ENCODE measurements at places on chromosomes 6 and 20. TPM values are rescaled to one million over a fixed set of nuclear protein-coding genes. Genes with fewer than 3 reads are reported as not detected.

GRCh38 chr20:16385891-16386290 is 187.4 kb downstream of the KIF16B start:
- no peak for DNase-seq

DNA sequence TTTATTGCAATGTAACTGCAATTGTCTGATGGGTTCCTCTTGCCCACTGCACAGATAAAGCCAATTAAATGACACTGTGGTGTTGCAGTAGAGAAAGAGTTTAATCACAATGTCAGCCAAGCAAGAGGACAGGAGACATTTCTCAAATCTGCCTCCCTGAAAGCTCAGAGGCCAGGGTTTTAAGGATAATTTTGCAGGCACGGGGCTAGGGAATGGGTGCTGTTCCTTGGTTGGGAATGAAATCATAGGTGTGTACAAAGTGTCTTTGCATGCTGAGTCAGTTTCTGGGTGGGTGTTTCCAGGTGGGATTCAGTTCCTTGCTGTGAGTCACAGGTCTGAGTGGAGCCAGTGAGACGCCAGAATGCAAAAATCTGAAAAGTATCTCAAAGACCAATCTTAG is 271.4 kb downstream of the DOK5 start:
- DNase-seq: no peak

DNA sequence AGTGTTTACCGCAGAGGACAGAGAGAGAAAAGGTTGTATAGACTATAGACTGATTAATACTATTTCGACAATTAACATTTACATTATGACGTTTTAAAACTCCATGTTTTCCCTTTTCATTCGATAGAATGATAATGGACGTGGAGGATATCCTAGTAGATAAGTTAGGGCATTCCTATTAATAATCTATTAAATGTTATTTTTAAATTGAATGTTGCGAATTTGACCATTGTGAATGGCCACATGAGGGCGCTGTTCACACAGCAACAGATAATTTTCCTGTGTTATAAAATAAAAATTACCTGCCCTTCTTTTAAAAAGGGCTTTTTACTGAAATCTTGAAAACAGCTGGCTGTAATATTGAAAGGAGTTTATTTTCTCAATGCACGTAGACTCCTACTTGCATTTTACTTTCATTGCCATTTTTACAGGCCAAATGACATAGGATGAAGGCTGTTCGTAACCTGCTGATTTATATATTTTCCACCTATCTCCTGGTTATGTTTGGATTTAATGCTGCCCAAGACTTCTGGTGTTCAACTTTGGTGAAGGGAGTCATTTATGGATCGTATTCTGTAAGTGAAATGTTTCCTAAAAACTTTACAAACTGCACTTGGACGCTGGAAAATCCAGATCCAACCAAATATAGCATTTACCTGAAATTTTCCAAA is 3.3 kb downstream of the ADGRB3 start:
- DNase-seq: peak; percentile 55

- DNase-seq: no peak
These were observed 36.3 kb upstream of the BLCAP start for GRCh38 chr20:37564016-37564387.

GRCh38 chr6:119974430-119975159 is 625.0 kb upstream of the MAN1A1 start:
- DNase-seq: no peak

DNA sequence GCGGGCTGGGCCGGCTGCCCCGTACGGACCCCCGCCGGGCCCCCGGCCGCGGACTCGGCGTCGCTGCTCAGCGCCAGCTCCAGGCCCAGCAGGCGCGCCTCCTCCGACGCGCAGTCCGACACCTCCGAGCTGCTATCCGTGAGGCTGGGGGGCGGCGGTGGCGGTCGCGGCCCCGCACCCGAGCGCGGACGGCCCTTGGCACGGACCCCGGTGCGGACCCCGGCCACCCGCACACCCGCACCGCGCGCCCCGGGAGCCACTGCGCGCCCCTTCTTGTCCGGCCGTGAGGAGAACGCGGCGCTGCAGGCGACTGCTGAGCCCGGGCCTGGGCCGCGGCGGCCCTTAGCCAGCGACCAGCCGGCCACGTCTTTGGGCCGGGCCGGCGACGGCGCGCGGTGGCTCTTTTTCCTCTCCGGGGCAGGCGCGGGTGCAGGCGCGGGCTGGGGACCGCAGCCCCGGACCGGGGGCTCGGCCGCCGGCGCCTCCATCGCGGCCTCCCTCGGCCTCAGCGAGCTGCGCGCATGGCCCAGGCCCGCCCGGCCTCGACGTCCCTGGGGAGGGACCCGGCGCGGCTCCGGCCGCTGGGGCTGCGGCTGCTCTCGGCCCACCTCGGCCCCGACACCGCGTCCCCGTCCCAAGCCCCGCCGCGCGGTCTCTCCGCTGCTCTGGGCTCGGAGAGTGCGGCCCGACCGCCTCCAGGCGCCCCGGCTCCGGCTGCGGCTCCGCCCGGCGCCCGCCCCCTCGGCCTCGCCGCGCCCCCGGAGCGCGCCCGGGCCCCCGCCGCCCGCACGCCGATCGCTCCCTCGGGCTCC is 12.9 kb upstream of the TLDC2 start:
- no peak for DNase-seq

- DNase-seq: peak; percentile 36
These were observed at the start of gene ZC3H12D for GRCh38 chr6:149484733-149485700. Gene ZC3H12D, minus strand, starts transcription at chr6:149485014. Its CDS starts 10,471 bp downstream, at chr6:149474543.

GRCh38 chr6:147149092-147149491 is 55.1 kb upstream of the STXBP5 start:
- no peak for DNase-seq

- DNase-seq: no peak
These were observed 22.6 kb downstream of the FERMT1 start for GRCh38 chr20:6100246-6100645.

- no peak for DNase-seq
These were observed 103.0 kb downstream of the DLL1 start for GRCh38 chr6:170187669-170188566.

GRCh38 chr6:44679438-44680201 is 292.1 kb downstream of the CDC5L start:
- DNase-seq: no peak

DNA sequence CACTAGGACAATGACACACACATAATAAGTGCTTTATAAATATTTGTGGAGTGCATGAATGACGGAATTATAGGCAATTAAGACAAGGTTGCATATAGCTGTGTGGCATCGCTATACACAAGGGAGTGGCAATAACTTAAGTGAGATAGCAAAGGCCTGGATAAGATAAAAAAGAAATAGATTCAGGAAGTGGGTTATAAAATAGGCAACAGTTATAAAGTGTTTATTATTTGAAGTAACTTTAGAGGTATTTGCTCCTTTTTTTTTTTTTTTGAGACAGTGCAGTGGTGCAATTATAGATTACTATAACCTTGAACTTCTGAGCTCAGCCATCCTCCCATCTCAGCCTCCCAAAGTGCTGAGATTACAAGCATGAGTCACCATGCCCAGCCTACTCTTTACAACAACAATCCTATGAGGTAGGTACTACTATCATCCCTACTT is 75.9 kb upstream of the LOC128125822 start:
- DNase-seq: no peak

- no peak for DNase-seq
These were observed 930.6 kb downstream of the KIF16B start for GRCh38 chr20:15642676-15643075.

- DNase-seq: no peak
These were observed 170.1 kb downstream of the HS3ST5 start for GRCh38 chr6:114172576-114173260.

ASF1A gene
- 19.7 TPM for total RNA-seq

SPINT3 gene
- total RNA-seq: not detected

PPP1R3G gene
- 0.20 TPM for total RNA-seq

SLC26A8 gene
- 0.10 TPM for total RNA-seq

MUC21 gene
- not detected for total RNA-seq

ECHDC1 gene
- 42.5 TPM for total RNA-seq

CYP21A2 gene
- total RNA-seq: 0.76 TPM

MOG gene
- not detected for total RNA-seq

All from Calu3 (cell line).